HAP-1 (cell line): ENCODE measurements at places on chromosomes 3 and 15.

GRCh38 chr3:193560870-193561269 lies 6.2 kb upstream of the ATP13A4 start:
- DNase-seq: no peak

- DNase-seq: no peak
Observed at GRCh38 chr3:171632766-171633165, 172.6 kb upstream of the TNIK start.

- DNase-seq: no peak
Observed at GRCh38 chr3:13057282-13058040, 15.8 kb downstream of the IQSEC1 start.

- DNase-seq: no peak
Observed at GRCh38 chr15:41066516-41066915, 49.6 kb downstream of the INO80 start.

DNA sequence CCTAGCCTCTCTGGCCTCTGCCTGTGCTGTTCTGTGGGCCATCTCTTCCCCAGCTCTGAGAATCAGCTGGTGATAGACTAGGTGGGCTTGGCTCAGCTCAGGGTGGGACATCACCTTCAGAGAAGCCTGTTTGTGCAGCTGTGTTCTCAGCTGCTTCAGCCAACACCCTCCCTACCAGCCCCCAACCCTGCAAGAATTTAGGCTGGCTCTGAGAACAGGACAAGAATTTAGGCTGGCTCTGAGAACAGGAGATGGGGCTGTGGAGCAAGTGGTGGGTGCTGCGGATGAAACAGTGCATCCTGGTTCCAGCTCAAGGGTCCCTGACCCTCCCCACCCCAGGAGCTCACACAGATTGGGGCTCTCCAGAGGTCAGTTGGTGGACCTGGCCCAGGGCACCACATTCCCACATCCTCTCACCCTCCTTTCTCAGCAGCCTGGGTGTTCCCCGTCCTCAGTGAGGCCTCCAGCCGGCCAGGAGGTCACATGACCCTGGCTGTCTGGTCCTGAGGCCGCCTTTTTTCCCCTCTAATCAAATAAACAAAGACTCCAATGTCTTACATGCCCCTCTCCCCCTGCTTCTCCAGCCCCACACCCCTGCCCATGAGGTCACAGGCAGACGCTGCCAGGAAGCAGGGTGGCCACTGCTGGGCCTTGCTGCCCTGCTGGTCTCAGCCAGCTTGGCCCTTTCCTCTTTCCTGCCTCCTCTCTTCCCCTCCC lies 14.9 kb downstream of the PLEKHO2 start:
- no peak for DNase-seq

GRCh38 chr3:93992207-93992606 lies 12.3 kb downstream of the ARL13B start:
- no peak for DNase-seq

- peak; percentile 83 for DNase-seq
Observed at GRCh38 chr3:48194446-48195071, 6.3 kb upstream of the CDC25A start.

- no peak for DNase-seq
Observed at GRCh38 chr3:32347343-32348125, 44.1 kb upstream of the CMTM7 start.

- no peak for DNase-seq
Observed at GRCh38 chr3:142098964-142099363, 50.4 kb downstream of the TFDP2 start.

DNA sequence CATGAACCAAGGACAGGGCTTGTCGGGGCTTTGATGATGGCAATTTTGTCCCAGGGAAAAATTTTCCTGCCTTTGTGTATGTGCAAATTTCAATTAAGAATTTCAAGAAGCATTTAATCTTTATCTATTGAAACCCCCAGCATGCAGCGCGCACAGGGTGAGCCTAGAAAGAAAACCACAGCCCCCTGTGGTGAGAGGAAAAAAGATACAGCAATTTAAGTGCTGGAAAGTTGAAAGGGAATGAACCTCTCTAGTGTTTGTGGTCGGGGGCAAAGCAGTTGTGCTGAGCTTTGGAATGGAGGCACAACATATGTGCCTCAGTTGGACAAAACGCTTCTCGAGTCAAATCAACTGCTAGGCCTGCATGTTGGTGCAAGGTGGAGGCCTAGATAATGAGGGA lies 111.8 kb upstream of the C15orf61 start:
- peak; percentile 60 for DNase-seq

DNA sequence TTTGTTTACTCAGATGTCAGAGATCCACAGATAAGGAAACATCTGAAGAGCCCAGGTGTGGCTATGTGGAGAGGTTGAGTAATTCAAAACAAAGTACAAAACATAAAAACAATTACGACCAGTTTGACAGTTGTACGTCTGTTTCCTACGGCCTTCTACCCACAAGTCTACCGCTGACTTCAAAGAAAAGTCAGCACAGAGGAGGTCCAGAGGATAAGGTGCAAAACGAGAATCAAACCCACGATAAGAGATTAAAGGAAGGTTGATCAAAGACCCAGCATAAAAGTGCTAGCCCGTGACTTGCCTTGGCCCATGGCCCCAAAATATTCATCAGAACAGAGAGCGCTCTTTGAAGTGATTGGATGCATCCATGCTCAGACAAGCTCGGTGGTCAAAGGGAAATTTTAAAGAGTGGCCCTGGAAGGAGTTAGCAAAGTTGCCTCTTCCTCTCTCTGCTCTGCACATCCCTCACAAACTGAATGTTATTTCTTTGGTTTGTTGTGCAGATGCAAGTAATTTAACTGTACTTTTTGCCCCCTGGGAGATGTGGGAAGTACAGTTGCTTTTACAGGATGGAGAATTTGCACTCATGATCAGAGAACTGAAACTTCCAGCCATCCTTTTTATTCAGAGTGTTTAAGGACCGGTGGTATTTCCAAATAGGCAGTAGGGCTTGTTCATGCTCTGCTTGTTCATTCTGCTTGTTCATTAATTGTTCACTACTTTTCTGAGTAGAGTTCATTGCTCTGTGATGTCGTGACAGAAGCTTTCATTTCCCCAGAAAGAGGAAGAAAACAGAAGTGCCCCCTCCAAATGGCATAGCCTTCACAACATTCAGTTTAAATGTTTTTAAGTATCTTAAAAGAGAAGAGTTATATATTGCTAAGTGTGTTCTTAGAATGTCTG lies 31.1 kb downstream of the MME start:
- DNase-seq: no peak

GRCh38 chr3:28933337-28933736 lies 347.5 kb upstream of the RBMS3 start:
- no peak for DNase-seq

- no peak for DNase-seq
Observed at GRCh38 chr3:53513556-53514190, 19.3 kb downstream of the CACNA1D start.

DNA sequence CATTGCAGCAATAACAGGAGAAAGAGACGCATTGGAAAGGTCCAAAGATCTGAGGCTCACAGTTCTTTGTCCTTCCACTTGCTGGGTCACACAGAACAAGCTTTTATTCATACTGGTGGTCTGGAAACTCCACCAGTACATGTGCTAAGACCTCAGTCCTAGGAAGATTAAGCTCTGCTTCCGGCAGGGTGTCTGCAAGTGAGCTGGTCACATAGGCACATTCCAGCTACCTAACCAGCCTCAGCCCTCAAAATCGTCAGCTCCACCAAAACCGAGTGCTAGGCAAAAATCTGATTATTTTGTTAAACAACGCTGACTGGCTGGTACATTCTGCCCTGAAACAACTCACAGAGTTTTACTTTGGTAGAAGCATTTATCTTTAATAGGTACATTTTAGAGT lies 2.2 kb downstream of the ZBED2 start:
- no peak for DNase-seq

GRCh38 chr3:190132371-190132770 lies 11.7 kb upstream of the P3H2 start:
- no peak for DNase-seq

GRCh38 chr15:90270502-90271150 lies 5.2 kb downstream of the NGRN start:
- DNase-seq: no peak

DNA sequence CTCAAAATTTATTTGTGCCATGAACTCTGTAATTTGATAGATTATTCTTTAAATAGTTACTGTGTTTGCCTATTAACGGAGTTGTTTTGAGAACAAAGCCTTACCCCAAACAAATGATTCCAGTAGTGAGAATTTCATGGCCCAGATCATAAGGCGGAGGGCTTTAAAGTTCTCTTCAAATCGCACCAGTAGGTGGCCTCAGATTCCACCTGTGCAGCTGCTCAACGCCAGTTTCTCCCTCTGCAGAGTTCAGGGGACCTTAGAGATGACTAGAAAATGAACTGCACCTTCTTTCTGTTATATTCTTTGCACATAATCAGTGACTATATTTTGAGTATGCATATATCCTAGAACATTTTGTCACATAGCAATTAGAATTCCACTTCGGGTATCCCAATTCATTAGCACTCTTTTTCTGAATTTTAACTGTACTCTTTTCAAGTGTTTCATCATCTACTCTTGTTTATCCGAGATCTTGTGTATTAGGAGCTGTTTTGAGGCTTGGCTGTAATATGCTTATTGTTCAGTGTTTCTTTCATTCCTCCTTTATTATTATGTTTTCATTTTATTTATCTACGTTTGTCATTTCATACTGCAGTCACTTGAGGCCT lies 232.6 kb upstream of the CHRM5 start:
- DNase-seq: peak; percentile 22

GRCh38 chr3:140285380-140285779 lies 350.4 kb downstream of the CLSTN2 start:
- no peak for DNase-seq

- no peak for DNase-seq
Observed at GRCh38 chr15:88048237-88048636, 208.3 kb downstream of the NTRK3 start.

DNA sequence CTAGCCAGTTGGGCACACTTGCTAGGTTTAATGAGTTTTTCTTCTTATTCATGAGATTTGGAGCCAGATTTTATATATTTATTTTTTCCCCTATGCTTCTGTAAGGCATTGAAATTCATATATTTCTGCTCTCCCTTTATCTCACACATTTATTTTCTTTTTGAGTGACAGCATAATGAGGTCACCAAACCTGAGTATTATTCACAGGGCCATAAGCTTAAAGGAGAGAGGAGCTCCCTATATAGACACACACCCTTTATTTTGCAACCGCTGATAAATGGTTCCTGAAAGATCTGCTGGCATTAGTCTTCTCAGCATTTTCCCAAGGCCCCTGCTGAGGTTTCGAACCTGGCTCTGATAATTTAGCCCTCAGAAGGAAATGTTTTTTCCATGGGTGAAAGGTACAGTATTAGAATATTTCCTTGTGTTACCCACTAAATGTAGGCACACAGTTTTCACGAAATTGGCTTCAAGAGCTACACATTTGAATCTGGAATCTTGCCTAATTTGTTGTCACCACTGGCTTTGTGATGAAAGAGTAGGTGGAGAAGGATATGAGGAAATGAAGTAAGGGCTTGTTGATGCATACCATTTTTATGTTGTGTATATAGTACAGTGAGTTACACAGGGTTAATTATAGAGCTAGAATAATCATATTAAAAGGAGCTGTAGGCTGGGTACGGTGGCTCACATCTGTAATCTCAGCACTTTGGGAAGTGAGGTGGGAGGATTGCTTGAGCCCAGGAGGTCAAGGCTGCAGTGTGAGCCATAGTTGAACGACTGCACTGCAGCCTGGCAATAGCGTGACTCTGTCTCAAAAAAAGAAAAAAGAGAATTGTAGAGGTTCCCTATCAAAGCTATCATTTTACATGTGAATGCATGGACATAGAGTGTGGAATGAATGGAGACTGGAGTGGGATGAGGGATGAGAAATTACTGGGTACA lies 6.5 kb downstream of the KLHL18 start:
- peak; percentile 87 for DNase-seq

DNA sequence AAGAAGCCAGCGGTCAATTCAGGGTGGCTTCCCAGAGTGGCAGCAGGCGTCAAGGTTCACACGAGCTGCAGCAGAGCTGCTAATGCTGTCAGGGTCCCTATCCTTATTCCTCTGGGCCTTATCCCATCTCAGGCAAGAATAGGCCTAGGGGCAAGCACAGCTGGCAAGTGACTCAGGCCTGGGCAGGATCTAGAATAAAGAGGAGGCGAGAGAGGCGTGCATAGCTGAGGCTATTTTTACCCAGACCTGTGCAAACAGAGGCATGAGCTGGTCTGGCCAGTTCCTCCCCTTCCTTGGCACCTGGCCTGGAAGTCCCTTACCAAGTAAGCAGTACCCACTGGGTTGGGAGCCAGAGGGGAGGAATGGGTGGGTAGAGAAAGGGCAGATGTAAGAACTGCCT lies 12.2 kb upstream of the VIPR1 start:
- no peak for DNase-seq

- DNase-seq: no peak
Observed at GRCh38 chr3:15360788-15361493, 28.6 kb upstream of the SH3BP5 start.

- DNase-seq: no peak
Observed at GRCh38 chr3:178669022-178669601, 132.9 kb downstream of the KCNMB2 start.

- DNase-seq: no peak
Observed at GRCh38 chr15:90829942-90830440, 38.4 kb upstream of the FURIN start.

DNA sequence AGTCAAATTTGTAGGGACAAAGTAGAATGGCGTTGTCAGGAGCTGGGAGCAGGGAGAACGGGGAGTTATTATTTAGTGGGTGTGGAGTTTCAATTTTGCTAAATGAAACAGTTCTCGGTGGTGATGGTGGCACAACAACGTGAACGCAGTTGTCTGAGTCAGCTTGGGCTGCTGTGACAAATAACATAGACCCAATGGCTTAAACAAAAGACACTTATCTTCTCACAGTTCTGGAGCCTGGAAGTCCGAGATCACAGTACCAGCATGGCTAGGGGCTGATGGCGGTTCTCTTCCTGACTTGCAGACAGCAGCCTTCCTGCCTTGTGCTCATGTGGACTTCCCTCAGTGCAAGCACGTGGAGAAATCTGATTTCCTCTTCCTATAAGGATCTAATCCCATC lies 90.2 kb downstream of the CHSY1 start:
- DNase-seq: no peak

DNA sequence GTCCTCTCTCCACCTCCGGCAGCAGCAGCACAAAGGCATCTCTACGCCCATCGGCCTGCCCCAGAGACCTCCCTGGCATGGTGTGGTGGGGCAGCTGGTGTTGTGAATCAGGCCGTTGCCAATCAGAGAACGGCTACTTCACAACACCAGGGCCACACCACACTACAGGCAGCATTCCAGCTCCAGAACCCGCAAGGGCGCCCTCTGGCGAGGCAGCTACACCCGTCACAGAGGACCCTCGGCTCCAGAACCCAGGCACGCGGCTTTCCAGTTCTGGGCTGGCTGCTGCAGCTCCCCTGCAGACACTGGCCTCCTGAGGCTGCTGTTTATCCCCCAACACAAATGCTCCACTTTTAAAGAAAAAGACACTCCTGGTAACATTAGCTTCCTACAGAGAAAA lies 127.5 kb upstream of the TOPAZ1 start:
- peak; percentile 46 for DNase-seq

GRCh38 chr3:52052831-52053306 lies 3.5 kb downstream of the DUSP7 start:
- peak; percentile 19 for DNase-seq

DNA sequence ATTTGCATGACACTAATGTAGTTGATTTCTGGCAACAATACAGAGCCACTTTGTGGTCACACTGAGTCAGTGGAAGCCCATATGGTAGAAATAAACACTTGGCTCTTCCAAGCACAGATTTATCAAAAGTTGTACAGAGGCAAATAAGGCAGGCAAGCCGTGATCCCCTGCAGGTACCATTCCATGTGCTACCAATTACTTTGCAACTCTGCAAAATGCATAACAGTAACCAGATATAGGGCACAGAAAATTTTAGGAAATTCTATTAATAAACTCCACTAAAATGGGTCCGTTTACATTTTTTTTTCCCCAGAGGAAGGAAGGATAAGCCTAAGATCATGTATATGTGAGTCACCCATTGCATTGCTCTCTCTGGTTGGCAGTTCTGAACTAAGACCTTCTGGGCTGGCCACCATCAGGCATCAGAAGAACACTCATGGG lies 103.1 kb upstream of the PTX3 start:
- DNase-seq: no peak
